ENCODE measurements at places on chromosomes 3 and 15.

- DNase-seq, result no peak
Measured at GRCh38 chr3:141434255-141434654, 52.6 kb upstream of the RASA2 start.

DNA sequence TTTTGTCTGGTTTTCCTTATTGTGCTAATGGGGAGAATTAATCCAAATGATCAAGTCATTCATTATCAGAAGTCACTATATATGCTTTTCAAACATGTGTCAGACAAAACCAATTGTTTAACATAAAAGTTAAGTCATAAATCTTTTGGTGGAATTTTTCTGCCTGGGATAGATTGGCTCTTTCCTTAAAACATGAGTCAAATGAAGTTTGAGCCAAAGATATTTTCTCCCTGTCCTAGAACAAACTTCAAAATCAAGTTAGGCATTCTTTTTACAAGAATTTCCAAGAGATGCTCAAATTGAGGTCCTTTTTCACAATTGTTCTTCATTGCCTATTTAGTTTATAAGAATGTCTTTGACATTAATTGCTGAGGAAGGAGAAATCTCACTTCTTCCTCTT lies 138.3 kb downstream of the UACA start:
- no peak for DNase-seq

GRCh38 chr3:172516318-172517214 lies 6.7 kb downstream of the TNFSF10 start:
- DNase-seq, result no peak

- DNase-seq, result no peak
Measured at GRCh38 chr15:99546441-99547100, 19.2 kb upstream of the MEF2A start.

- DNase-seq, result no peak
Measured at GRCh38 chr3:109372639-109373038, 35.3 kb upstream of the DPPA4 start.

GRCh38 chr3:38829404-38829803 lies 13.4 kb upstream of the SCN10A start:
- DNase-seq, result no peak

- DNase-seq, result no peak
Measured at GRCh38 chr3:181913254-181913653, 201.5 kb downstream of the SOX2 start.

- DNase-seq, result no peak
Measured at GRCh38 chr3:141929341-141929995, 53.0 kb downstream of the ATP1B3 start.
